Spleen (tissue), 13 donors: ENCODE measurements at places on chromosomes 2 and 18.

- no peak for DNase-seq
These were observed 91.8 kb upstream of the KLF7 start for GRCh38 chr2:207257251-207258250.

- DNase-seq: no peak
These were observed 1.1 kb downstream of the IL1F10 start for GRCh38 chr2:113068706-113069485.

DNA sequence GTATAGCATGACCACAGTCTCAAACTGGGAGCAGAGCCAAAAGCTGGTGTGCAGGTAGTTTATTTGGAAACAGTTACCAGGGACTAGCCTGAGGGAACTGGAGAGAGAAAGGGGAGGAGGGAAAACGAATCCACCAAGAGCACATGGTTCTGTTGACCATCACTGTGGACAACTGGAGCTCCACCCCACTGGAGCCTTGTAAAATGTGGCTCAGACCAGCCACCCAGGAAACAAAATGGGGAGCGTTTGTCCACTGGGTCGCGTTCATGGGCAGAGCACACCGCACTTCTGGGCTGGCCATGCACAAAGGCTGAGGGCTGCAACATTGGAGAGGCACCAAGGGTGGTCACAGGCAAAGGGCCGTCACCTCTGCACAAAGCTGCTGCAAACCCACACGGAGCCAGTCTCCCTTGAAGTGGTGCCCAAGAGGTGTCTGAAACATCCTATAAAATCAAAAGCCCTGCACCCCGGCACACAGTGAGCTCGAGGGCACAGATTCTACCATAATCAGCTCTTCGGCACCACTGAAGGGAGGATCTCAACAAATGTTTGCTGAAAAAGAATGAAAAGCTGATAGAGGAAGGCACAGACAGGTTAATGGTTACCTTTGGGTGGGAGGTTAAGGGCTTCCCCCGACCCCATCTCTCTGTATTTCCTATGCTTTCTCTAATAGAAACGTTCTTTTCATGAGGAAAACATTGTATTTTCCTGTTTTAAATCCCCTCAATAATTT lies 192.9 kb downstream of the INHBB start:
- no peak for DNase-seq

DNA sequence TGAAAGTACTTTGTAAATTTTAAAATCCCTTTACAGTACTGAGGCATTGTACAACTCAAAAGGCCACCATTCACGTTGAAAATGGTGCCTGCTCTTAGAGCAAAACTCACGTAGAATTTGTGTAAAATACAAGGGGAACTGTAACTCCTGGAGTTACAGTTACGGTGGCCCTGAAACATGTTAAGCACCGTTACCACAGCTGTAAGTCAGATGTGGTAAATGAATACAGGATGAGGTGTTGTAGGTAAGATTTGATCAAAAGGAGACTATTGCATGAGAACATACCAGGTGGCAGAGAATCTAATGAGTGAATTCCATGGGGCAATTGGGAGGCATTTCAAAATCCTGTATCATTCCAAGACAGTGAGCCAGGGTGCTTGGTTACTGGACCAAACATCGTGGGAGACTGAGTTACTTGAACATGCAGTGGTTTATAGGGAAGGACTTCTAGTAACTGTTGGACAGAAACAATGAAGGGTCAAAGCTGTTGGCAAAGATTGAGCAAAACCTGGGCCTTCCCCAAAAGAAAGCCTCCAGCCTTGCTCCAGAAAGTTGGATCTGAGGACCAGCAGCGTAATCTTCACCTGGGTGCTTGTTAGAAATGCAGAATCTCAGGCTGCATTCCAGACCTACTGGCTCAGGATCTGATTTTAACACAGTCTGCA lies 535.8 kb upstream of the POU3F3 start:
- no peak for DNase-seq

DNA sequence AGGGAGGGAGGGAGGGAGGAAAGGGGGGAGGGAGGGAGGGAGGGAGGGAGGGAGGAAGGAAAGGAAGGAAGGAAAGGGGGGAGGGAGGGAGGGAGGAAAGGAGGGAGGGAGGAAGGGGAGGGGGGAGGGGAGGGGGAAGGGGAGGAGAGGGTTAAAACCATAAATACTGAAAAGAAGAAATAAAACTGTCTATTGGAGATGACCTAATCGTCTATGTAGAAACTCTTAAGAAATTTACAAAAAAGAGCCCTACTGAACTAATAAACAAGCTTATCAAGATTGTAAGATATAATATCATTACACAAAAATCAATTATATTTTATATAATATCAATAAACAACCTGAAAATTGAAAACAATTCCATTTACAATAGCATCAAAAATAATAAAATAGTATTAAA lies 32.3 kb upstream of the CTDP1 start:
- DNase-seq: no peak

DNA sequence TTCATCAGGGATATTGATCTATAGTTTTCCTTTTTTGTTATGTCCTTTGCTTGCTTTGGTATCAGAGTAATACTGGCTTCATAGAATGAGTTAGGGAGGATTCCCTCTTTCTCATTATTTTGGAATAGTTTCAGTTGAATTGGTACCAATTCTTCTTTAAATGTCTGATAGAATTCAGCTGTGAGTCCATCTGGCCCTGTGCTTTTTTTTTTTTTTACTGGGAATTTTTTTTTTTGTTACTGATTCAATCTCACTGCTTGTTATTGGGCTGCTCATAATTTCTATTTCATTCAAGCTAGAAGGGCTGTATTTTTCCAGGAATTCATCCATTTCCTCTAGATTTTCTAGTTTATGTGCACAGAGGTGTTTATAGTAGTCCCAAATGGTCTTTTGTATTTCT lies 103.9 kb downstream of the RND3 start:
- no peak for DNase-seq

GRCh38 chr2:112751451-112752197 lies 12.8 kb downstream of the CKAP2L start:
- no peak for DNase-seq

DNA sequence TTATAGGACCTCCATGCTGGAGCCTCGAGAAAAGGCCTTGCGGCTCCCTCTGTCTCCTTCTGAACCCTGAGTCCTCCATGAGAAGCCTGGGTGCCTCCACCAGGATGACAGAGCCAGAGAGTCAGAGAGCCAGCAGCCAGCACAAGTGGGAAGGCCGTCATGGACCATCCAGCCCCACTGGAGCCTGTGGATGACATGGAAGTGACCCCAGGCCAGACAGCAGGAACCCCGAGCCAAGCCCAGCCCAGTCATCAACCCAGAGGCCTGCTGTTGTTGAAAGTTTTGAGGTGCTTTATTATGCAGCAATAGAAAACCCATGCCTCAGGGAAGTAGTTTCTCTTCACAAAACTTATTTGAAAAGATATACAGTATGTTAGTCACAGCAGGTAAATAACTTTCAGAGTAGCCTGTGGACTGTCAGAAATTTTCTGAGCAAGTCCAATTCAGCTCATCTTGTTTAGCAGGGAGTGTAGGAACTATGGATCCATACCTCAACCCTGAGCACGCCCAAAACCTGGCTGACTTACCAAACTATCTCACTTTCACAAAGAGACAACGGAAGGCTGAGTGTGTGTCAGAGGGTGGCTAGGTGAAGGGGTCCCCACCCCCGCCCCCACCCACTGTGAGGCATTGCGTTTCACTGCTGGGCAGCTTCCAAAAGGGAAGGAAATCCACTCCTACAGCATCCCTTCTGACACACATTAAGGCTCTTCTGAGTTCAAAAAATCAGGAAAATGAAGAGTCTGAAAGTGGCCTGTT lies 79.9 kb upstream of the NDUFV2 start:
- no peak for DNase-seq

- no peak for DNase-seq
These were observed 273.3 kb upstream of the TCF4 start for GRCh38 chr18:55861266-55861665.

GRCh38 chr2:230564805-230565779 lies 147.6 kb upstream of the CAB39 start:
- no peak for DNase-seq

DNA sequence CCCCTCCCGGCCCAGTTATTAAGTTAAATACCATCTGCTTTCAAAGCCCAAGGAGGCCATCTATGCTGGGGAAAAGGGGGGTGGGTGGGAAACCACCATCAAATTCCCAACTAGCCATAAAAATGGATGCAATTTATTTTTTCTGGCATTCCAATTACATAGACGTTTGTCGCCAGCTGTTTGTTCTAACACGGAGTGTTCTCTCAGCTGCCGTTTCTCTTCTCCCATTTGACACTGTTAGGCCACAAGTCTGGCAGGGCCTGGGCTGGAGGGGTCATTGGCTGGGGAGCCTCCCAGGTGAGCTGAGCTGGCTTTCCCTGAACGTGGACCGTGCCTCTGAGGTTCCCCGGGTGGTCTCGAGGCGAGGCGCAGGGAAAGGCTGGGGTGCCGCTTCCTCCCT lies 16.6 kb downstream of the ATOH8 start:
- no peak for DNase-seq

- no peak for DNase-seq
These were observed 134.9 kb upstream of the KYNU start for GRCh38 chr2:142742371-142743214.

DNA sequence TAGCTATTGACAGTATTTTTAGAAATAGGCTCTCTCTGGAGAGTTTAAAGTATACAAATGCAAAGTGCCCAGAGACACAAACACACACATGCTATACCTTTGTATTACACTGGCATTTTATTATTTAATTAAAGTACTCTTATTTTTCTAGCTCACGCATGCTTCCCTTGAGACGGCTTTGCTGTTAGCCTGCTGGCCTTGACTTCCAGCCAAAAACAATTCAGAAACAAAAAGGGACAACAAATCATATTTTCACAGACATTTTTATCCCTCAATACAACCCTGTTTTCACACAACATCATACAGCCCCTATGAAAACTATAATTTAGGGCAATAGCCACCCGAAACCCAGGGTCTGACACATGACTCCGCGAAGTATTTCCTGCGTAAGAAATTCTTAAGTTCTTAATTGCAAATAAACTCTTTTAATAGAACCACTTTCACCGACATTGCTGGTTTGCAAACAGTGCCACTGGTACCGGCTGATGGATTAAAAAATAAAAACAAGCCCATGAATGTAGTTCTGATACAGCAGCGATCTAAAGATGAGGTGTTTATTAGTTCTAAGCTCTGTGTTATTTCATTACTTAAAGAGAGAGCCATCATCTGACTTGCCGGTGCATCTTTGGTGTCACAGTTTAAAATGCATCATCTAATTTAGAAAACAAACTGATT lies 185.1 kb downstream of the TCF4 start:
- DNase-seq: no peak

GRCh38 chr18:48833701-48834412 lies 116.9 kb downstream of the SMAD7 start:
- peak; percentile 87 for DNase-seq
